DMS153 (cell line): ENCODE measurements at places on chromosomes 13 and 19.

DNA sequence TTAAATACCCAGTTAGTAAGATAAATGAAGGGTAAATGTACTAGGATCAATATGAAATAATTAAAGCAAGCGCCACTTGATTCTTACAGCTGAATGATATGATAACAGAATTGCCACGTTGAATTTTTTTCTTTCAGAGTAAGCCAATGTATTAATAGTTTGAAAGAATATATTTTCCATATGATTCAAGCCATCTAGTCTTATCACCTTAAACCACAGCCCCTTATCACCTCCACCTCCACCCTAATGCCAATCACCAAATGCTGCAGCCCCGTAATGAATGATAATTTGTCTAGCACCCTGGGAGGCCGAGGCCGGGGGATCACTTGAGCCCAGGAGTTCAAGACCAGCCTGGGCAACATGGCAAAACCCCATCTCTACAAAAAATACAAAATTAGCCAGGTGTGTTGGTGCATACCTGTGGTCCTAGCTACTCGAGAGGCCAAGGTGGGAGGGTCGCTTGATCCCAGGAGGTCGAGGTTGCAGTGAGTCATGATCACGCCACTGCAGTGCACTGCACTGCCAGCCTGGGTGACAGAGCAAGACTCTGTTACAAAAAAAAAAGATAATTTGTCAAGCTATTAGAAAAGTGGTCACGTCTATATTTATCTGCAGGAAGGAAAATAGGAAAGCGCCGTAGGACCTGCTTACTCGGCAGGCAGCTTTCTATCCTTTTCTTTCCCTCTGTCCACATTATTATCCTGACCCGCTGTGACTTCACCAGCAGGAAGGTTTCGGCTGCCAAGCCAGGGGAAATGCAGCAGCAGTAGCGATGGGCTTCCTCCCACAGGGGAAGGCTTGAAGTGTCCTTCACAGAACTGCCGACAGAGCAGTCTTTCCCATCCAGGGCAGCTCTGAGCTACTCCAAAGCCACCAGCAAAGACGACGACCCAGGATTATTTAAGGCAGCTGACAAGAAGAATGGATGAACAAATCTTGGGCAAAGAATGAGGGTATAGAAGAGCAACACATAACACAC, 19.7 kb upstream of the CLN5 start:
- no peak for DNase-seq

DNA sequence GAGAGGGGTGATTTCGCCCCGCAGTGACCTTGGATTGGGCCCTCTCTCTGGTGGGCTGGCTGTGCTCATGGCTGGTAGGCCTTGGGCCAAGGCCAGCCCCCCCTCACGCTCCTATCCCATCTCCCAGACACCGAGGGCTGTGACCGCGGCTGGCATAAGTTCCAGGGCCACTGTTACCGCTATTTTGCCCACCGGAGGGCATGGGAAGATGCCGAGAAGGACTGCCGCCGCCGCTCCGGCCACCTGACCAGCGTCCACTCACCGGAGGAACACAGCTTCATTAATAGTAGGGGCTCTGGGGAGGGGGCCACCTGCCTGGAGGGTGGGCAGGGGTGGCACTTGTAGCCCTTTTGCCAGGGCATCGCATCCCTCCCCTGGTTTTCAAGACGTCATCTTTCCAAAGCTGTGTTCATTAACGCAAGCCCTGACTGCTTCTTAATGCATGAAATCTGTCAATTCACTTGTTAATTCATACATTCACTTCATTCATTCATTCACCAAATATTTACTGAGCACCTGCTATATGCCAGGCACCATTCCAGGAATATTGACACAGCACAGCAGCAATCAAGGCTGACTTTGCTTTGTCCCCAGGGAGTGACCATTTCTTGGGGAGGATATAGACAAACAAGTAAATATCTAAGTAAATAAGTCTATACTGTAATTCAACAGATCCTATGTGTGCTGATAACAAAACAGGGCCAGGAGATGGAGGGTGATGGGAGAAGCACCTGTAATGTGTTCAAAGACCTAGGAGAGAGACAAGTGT, 26.6 kb downstream of the NCAN start:
- DNase-seq, result no peak

DNA sequence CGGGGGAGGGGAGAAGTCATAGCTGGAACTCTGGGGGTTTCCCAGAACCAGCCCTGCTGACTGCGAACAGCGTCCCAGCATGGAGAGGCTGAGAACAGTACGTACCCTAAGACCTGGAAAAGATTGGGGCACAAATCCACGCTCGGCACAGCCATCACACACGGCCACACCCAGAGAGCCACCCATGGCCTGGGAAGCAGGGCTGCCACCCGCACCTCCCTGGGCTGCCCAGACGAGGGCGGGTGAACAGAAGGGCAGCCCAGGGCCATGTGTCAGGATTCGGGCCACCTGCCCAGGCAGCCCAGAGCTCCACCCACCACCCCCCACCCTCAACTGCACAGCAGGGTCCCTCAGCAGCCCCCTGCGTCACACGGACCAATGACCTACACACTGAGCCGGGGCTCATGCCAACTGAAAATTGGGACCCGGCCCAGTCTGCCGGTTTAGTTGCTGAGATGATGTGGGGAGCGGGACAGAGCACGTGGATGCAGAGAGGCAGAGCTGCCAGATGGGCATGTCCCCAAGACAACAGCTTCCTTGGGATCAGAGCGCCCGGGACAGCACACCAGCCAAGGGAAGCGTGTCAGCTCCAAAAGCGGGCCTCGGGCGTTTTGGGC, 8.5 kb downstream of the UBXN6 start:
- DNase-seq, result no peak

DNA sequence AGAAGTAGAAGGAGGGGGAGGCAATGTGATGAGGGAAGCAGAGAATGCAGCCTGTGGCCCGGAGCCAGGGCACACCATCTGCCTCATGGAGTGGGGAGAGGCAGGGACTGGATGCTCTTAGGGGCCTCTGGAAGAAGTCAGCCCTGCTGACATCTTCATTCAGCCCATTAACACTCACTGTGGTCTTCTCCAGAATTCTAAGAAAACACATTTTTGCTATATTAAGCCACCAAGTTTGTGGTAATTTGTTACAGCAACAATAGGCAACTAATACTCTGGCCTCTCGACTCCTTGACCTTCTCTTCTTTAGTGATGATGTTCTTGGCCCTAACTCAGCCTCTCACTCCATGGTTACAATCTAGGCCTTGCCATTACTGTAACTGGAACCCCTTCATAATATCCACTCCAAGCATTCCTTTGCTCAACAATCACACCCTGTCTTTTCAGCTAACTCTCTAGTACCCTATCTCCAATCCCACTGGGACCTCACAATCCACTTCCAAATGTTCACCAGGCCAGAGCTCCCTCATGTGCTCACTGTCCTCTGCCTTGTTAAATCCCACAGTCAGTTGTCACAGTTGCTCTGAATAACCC, 98.5 kb downstream of the MIPEP start:
- DNase-seq, result no peak

DNA sequence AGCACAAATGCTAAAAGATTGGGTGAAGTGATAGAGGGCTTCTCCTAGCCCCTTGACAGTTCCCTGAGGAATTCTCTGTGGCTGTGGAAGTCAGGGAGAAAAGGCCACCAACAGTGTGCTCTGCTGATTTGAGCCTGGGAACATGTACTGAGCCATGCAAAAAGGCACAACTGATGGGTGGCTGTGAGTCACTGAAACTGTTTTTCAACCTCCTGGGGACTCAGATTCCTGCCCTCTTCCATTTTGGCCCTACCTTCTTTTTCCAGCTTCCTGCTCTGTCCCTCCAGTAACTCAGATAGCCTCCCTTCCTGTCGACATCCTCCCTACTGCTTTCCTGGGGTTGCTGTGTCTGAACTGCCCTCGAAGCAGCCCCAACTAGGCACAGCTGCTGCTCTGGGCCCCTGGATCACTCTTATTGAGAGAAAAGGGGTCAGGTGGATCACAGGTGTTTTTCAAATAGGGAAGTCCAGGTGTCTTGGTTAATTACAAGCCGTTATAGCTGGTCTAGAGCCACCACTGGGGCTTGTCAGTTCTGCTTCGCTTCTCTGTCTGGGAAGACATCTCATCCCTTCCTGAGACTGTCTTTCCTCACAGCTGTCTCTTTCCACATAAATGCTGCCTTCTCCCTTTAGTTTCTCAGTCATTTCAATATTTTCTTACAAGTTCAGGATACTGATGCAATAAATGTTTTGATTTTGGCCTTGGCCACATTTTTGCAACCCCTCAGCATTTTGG, 13.7 kb downstream of the FAM124A start:
- DNase-seq, result no peak

DNA sequence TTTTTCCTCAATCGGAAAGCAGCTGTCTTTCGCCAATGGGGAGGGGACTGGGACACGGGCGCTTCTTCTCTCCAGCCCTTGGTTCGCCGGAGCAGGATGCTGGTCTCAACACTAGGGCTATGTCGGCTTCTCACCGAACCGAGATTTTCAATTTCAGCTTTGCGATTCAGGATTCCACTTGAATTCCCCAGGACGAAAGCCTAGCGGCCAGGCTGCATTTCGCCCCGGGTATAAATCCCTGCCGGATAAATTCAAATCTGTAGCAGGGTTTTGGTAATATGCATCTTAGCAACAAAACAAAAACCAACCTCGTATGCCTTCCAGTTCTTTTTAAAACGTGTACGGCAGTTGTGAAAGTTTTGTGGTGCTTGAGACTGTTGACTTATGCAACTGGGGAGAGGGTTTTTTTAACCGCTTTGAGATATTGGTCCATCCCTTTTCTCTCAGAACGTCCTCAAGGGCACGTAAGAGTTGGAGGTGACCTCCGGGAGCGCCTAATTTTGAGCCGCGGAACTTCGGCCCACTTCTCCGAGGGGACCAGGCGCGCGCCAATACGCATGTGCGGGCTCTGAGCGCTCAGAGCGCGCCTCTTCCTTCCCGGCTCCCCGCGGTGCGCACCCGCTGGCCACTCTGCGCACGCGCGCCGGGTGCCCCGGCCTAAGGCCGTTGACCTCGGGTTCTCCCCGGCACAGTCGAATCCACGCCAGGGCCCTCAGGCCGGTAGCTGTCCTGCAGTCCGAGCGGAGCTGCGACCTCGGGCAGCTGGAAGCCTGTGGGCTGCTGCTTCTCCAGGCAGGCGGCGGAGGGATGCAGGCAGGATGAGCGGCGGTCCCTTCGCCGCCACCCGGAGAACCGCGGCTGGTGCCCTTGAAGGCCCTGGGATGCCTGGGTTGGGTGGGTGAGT, 7.6 kb downstream of the POU4F1 start:
- no peak for DNase-seq

DNA sequence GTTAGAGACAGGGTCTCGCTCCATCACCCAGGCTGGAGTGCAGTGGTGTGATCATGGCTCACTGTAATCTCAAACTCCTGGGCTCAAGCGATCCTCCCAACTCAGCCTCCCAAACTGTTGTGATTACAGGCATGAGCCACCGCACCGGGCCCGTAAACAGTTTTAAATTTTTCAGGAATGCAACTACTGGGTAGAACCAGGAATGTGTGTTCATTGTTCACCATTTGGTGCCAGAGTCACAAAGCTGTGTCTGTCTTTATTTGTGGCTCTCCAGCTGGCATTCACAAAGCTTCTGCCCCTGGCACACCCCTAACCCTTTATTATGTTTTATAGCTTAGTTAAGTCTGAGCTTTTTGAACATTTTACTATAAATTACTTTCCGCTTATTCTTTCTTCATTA, 19.8 kb upstream of the ACP7 start:
- no peak for DNase-seq

DNA sequence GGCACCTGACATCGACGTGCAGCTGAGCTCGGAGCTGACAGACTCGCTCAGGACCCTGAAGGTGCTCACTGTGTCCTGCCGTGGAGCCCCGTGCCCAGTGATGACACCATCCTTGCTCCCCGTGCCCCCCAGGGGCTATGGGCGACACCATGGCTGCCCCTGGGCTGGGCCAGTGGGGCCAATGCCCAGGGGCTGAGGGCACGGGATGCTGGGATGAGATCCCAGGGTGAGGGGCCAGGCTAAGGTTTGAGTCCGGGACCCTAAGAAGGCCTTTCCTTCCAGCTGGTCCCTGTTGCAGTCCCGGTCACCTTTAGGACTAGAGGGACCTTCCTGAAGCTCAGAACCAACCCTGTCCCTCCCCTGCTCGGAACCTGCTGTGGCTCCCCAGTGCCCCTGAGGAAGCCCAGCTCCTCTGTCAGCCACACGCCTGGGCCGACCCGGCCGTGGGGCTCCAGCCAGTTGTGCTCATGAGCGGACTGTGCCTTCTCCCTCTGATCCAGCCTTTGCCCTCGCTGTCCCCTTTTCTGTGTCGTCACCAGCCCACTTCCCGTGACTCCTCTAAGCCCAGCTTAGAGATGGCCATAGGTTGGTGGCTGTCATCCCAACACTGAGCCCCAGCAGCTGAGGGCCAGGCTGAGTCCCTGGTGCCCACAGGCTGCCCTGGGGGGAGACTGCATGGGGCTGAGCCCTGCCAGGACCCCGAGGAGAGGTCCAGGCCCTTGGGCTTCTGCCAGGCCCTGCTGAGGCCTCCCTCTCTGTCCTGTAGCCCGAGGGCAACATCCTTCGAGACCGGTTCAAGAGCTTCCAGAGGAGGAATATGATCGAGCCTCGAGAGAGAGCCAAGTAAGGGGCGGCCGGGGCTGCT, 10.6 kb downstream of the NOP53 start:
- DNase-seq, result no peak

- DNase-seq, result no peak
These were observed 802.5 kb downstream of the EFNB2 start for GRCh38 chr13:105732806-105733529.

- no peak for DNase-seq
These were observed 15.3 kb downstream of the GATAD2A start for GRCh38 chr19:19420570-19421298.

DNA sequence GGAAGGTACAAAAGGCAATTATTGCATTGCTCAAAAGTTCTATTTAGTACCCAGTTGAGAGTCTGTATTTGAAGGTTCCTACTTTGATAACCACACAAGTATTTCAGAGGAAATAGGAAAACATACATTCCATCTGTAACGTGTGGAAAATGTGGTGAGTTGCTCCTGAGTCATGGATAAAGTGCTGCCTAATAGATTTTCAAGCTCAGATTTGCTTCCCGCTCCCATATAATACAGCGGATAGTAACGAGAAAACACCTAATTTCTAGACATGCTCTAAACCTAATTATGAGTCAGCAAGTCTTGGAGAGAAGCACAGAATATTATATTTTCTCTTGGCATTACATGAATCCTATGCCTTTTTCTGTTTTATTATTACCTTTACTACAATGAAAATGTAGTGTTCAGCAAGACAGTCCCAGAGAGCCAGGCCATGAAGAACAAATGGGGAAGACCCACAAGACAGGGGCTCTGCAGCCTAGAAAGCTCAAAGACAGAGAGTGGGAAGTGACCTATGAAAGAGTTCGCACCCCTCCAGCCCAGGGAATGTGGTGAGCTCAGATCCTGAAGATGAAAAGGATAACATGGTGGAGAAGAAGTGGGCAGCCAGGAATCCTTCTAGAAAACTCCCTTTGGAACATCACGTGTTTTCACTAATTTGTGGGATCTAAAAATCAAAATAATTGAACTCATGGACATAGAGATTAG, 116.1 kb downstream of the STARD13 start:
- DNase-seq, result no peak

GRCh38 chr19:43759515-43759914, 4.8 kb upstream of the SMG9 start:
- no peak for DNase-seq

DNA sequence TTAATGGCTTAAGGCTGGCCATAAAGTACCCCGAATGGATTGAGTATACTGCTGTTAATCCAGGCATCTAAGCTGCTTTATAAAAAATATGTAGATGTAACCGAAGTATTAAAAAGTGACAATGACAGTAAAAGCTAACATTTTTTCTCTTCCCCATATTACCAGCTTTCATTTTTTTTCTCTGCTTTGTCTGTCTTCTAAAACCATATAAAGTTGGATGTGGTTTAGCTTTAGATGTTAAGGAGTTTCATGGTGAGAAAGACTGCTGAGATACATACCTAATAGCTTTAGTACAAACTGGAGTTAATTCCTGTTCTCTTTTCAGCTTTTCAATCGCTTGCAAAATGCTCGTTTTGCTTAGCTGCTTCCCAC, 838 bp downstream of the AKAP11 start:
- DNase-seq, result no peak
